Fibroblast of skin of right biceps (primary cell): ENCODE measurements at places on chromosomes 4 and X.

DNA sequence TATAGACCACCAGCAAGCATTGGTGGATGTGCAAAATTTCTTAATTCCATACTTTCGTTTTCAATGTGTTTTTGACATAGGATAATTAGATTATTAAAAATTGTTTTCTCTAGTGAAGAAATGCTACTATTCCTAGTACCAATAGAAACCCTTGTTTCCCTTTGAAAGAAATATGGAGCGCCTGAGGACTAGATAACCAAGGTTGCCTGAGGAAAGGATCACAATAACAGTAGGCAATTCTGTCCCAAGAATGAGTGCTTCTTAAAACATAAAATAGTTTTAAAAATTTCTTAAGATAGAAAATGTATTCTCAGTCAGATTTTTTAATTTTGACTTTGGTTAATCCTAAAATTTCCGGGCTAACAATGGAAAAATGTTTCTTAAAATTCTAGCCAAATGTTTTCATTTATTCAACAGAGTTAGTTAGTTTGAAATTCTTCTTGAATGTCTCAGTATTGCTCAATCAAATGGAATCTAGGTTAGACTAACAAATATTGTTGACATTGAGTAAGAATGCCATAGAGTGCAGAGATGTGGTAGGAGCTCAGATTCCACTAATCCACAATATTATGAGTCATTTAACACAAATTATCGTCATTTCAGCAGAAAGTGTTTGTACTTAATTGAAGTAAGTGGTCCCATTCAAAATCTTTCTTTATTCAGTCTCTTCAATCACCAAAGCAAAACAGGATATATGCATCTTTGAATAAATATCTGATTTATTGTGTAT is 666.0 kb downstream of the GRID2 start:
- peak; percentile 95 for DNase-seq

GRCh38 chr4:163343604-163344146 is at the start of gene NPY5R:
NPY5R (plus strand) TSS chr4:163343892; CDS start chr4:163350274, 6,382 bp downstream.
- no peak for DNase-seq

DNA sequence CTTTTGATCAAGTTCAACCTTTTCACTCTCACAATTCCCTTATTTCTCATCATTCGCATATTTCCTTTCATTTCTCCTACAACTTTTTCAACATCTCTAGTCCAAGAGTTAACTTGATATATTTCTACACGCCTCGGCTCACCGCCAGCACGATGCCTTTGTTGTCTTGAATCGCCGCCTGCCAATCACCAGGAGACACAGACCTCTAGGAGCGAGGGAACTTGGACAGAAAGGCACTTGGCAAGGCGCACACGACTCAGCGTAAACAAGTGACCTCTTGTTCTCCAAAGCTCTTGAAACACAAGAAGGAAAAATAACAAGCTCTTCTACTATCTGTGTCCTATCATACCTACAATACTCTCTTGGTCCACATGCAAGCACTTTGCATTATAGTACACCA is 27.1 kb upstream of the RBMX start:
- no peak for DNase-seq

- DNase-seq, result no peak
These were observed 45.7 kb downstream of the ADGRG4 start for GRCh38 chrX:136346506-136346905.

- peak; percentile 80 for DNase-seq
These were observed 23.3 kb downstream of the MTHFD2L start for GRCh38 chr4:74181219-74181618.

- peak; percentile 85 for DNase-seq
These were observed 1176.7 kb downstream of the NLGN4X start for GRCh38 chrX:5051831-5052491.

DNA sequence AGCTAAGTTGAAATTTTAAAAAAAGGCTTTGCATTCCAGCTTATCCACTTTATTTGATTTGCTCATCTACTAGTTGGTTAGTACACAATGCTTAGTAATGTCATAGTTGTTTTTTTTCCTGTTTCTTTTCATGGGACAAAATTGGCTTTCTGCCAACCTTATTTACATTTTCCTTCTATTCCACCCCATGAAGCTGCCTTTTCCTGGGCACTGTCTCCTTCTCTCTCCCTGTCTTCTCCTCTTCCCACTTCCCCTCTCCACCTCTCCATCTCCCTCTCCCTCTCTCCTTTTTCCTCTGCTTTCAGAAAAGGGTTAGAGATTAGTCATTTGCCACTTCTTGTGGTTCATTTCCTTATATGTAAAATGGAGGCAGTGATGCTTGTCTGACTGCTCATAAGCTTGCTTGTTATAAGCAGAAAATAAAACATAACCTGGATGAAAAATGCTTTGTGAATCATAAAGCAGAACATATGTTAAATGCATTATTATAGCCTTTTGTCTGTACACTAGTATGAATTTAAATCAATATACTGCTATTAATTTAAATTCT is 181.9 kb downstream of the CEP135 start:
- DNase-seq, result peak; percentile 52

- DNase-seq, result no peak
These were observed 34.8 kb upstream of the RAP1GDS1 start for GRCh38 chr4:98226396-98226795.

GRCh38 chrX:136755411-136755810 is 25.3 kb downstream of the ARHGEF6 start:
- no peak for DNase-seq

- DNase-seq, result no peak
These were observed 168.9 kb downstream of the HS3ST1 start for GRCh38 chr4:11259837-11260236.

DNA sequence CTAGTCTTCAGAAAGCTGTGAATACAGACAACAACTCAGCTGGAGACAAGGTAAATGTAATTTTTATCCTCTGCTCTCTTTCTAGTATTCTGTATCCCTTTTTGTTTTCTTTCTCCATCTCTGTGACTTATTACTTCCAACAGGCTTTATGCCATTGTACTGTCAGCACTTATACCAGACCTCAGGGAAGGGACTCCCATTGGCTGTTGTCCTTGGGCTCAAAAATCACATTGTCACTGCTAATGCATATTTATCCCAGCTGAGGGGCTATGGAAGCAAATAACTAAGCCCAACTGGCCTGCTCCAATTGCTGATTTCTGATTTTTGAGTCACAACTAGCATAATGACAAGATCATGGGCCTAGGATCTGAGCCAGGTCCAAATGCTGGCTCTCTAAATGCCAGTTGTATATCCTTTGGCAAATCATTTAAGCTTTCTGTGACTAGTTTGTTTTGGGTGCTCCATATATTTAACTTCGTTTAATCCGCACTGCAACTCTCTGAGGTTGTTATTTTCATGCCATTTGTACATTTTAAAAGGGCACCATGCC is 395.1 kb upstream of the GNPDA2 start:
- DNase-seq, result no peak

DNA sequence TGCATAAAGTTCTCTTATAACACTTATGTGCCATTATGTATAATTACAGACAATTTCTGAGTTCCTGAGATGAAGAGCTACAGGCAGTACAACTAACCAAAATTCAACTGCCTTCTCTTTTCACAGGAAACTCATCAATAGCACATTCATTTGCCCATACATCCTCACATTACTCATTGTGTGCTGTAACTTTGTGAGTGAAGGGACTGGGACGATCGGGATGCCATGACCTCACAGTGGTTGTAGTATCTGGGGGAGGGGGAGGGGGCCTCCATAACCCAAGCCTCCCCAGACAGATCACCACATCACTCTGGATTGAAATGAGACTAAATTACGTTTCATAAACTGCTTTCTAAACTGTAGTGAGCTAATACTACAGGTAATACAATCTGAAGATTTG is 60.7 kb downstream of the ABCG2 start:
- peak; percentile 40 for DNase-seq

DNA sequence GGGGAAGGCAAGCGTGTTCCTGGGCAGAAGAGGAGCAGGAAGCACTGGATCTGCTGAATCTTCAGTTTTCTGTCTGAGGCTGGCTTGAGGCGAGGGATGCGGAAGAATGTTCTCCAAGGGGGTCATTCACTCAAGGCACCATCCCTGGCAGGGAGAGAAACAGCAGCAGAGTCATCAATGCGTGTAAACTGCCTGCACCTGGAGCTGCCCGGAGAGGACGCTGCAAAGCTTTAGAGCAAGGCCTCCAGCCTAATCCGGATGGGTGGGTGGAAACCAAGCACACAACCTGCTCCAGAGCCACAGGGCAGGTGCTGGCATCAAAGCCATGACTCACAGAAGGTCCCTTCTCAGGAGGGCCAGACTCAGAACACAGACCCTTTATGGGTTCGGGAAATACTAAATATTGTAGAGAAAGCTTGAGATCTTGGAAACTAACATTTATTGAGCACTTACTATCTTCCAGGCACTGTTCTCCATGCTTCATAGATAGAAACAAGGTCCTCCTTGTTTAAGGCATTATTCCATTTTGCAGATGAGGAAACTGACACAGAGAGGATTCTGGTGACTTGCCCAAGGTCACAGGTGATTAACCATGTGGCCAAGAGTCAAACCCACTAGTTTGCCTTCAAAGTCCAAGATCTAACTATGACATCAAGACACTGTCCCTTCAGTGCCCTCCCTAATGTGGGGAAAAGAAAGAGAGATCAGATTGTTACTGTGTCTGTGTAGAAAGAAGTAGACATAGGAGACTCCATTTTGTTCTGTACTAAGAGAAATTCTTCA is 7.7 kb downstream of the PROM1 start:
- DNase-seq, result no peak

DNA sequence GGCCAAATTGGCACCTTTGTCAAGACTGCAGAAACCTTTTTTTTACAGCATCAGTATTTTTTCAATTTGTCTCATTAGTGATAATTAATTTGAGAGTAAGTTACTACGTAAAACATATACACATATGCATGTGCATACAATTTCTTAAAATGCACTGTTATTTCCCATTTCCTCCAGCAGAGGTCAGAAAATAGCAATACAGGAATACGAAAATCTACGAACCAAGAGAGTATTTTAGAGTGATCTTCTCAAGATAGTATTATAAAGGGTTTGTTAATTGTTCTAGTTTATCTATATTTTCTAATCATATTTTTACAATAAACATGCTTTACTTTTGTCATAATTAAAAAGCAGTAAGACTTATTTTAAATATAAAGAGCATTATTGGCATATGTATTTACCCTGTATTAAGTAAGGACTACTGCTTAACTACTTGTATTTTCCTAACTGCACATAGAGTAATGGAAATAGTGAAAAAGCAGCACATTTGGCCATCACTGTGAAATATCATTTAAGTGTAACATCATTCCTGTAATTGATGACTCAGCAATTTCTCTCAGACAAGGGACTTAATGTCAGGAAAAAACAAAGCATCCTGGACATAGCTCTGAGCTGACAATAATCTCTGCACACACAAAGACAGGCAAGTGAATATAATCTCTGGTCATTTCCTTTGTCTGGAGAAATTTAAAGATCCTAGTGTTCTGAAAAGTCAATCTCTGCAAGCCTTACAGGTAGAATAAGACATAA is 45.6 kb downstream of the MAOB start:
- DNase-seq, result peak; percentile 9

DNA sequence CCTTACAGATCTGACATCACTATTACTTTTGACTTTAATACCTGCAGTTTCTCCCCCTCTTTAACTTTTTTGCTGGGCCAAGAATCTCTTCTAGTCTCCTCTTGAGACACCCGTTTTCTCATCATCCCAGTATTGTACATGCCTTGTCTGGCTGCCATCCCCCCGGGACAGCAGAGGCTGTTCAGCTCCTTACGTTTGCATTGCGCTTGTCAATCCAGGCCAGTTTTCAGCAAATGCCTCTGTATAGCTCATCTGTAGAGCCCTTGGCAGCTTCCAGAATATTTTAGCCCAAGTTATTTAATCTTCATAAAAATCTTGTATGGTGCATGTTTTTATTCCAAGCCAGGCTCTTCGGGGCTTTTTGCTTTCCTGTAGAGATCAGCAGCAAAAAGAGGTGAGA is 22.3 kb upstream of the HOPX start:
- no peak for DNase-seq

GRCh38 chr4:181140037-181140603 is 1103.1 kb upstream of the TENM3 start:
- DNase-seq, result no peak

DNA sequence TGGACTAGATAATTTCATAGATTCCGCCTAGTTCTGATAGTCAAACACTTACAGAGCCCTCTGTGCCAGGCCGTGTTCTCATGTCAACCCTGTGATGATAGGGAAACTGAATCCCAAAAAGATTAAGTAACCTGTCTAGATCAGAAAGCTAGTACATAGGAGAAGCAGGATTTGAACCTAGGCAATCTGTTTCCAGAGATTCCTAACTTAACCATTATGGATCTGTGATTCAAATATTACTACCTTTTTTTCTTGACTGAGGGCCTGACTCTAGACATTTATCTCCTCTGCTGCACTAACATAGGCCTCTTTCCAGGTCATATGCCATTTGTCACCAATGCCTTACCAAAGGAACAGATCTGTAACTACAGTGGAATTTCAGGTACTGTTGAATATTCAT is 1.5 kb downstream of the ALAS2 start:
- no peak for DNase-seq

DNA sequence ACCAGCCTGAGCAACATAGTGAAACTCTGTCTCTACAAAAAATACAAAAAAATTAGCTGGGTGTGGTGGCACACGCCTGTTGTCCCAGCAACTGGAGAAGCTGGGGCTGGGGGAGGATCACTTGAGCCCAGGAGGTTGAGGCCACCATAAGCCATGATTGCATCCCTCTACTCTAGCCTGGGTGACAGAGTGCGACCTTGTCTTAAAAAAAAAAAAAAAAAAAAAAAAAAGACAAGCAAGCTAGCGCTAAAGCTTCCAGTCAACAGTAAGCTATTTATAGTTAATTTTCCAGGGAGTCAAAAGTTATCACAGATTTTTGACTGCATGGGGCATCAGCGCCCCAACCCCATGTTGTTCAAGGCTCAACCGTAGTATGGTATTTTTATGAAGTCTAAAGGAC is 273.4 kb downstream of the RAPGEF2 start:
- no peak for DNase-seq

DNA sequence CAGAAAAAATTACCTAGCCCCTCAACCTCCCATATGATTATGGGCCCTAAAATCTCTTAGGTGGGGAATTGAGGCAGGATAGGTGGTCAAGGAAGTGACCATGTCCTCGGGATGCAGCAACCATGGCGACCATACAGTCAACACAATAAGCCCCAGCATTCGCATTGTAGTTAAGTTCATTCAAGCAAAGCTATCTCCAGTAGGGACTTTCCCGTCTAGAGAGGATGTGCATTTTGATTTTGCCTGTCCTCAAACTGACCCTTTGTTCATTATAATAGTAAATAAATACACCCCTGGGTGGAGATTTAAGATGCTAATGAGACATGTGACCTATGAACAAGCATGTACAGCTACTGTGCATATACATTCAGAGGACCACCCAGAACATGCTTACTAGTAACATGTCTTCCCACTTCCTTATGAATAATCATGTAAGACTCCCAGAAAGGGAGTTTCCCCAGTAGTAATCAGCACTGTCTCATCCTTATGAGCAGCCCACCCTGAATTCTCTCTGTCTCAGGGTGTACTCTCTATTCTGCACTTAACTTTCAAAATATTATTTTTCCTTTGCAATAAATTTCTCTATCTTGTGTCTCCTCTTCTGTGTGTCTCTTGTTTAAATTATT is 74.3 kb downstream of the NUDT11 start:
- no peak for DNase-seq
